ENCODE measurements at places on chromosomes 2 and 18.

GRCh38 chr2:114010001-114010400 lies 120.1 kb downstream of the ACTR3 start:
- DNase-seq: no peak

DNA sequence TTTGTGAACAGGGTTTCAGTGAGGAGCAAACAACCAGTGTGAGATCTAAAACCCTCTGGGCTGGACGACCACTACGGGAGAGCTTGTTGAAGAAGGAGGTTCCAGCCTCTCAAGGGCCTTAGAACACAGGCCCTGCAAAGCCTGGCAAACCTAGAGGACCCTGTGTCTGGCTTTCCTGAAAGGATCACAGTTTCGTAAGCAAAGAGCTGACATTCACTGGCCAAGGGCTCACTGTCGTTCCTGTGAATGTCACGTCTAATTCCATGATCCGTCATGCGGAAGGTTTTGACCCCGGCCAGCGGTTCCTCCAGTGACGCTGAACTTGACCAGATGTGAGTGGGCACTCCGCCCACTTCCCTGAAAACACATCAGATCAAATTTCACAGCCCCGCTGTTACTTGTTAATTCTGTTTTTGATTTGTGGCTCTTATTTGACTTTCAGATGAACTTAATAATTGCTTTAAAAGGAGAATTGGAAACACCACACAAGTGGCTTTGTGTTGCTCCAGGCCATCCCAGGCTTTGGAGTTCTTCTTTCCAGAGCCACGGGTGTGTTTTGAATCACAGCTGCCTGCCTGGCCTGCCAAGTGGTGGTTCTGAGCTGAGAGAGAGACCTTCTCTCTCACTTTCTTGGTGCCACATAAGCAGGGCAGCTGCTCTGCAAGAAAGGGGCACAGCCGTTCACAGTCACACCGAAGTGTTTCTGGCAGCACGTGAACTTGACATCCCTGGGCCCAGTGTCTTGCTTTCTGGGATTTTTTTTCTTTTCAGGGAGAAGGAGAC lies 308.4 kb downstream of the NDUFA10 start:
- no peak for DNase-seq

GRCh38 chr2:66915237-66915636 lies 480.3 kb downstream of the MEIS1 start:
- DNase-seq: no peak

DNA sequence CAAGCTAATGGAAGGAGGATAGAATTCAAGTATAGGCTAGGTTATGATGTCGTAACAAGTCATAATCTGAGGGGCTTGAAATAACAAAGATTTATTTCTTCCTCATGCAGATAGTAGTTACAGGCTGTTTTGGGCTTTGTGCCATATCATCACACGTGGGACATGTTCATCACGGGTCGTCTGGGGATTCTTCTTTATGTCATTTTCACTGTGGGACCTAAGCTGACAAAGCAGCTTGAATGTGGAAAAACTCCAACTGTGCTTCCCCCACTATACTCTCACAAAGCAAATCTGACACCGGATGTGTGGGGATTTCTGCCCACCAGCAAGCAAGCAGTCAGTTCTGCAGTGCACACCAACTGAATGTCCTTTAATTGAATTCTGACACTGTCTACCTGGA lies 124.8 kb downstream of the LTBP1 start:
- DNase-seq: no peak

DNA sequence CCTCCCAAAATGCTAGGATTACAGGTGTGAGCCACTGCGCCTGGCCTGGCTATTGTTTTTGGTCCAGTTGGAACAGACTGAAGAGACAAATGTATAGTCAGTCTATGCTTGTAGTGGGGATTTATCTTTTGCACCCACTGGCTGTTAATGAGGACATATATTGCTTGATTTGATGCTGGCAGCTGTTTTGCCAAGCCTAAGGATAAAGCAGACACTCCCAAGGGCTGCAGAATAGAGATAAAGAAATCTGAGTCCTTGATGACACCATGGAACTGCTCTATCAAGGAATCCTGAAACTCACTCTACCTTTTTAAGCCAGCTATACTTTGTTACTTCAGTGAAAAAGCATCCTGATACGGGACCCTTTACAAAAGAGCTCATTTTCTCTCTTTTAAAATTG lies 43.1 kb upstream of the ENOSF1 start:
- DNase-seq: no peak

DNA sequence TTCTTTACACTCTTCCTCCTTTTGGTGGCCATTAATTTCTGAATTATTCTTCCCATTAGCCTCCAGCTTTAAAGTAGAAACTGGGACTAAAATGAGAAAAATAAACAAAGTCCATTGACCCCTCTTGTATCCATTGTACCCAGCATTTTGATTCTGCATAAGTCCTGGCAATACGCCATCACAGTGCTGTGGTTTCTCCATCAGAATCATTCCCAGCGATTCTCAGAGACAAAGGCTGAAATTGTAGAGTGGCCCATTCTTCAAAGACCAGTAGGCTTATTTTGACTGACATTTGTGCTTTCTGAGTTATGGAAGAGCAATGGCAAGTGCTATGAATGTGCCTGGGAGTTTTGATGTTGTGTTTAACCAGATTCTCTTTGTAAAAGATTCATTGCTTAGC lies 199.3 kb upstream of the GALNT5 start:
- DNase-seq: no peak

GRCh38 chr2:25125976-25126375 lies 42.4 kb downstream of the POMC start:
- no peak for DNase-seq

DNA sequence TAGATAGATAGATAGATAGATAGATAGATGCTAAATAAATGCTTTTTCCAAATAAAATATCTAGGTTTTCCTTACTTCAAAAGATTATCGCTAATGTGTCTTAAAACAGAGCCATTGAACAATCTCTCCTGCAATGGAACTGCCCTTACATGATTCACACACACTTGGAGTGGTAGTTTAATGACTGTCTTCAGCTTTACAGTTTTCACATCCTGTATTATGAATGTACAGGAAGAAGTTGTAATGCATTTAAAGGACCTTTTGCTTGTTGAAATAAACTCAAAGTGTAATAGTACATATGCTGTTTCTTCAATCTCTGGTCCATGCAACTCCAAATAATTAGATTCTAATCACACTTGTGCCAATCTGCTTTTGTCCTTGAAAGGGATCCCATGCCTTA lies 797.6 kb upstream of the CDH2 start:
- DNase-seq: no peak

- DNase-seq: no peak
These were observed 13.2 kb downstream of the ITM2C start for GRCh38 chr2:230877759-230878598.

DNA sequence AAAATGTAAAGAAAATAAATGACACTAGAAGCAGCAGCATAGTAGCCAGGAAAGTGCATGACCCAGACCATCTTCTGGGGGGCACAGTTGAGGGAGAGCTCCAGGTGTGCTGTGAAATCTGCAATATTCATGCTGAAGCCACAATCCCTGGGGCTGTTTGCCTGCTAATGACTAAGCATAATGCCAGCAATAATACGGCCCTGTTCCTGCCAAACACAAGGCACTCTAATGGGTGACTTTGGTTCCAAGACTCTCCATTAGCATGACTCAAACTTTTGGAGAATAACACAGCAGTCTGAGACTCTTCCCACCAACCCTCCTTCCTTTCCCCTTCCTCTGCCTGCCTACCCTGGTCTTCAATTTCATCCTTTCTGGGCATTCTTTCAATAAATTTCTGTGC lies 77.9 kb upstream of the DOCK10 start:
- no peak for DNase-seq

DNA sequence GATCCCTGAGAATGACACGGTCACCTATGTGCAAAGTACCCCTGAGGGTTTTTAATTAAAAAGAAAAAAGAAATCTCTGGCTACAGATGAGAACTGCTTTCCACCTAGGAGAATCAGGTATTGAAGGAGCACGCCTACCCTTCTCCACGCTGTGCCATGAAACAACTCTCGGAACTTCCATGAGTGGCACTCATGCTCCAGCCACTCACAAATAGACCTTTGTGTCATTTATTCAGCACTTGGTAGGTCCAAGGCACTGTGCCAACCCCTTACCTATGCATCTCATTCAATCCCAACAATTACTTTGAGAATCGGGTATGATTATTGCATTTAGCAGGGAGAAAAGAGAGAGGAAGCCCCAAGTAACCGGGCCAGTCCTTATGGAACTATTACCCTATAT lies 44.9 kb upstream of the TTC39C start:
- DNase-seq: no peak

- DNase-seq: no peak
These were observed 823.1 kb downstream of the EPHA4 start for GRCh38 chr2:220748875-220749479.

DNA sequence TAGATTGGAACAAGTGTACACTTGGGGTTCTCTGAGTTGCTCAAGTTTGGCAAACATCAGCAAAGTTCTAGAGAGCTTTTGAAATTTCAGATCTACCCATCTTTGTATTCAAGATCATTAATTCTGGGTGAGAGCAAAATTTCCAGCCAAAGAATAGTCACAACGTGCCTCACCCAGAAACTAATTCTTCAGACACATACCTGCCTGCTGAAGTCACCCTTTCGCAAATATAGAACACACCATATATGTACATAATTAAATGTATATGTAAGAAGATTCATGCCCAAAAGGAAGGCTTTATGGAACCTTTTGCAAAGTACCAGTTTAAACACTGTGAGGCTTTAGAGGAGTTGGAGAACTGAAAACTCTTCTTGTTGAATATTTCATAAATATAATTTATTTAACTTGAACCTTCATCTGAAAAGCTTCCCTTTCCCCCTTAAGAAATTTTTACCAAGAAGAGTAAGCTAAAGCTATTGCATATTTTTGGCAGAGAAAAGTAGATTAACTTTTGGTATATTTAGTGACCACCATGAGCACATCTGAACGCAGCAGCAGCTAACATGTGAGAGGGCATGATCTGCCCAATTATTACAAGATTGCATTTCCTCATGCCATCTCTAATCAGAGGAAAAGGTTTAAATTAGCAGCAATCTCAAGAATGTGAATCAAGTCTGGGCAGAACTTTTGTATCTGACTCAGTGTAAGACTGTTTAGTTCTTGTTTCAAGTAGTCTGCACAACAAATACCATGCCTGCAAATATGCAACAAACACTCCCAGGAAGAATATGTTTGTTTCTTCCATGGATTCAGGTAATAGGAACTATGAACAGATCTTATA lies 8.2 kb downstream of the RND3 start:
- no peak for DNase-seq

GRCh38 chr2:143148757-143149156 lies 19.5 kb downstream of the ARHGAP15 start:
- no peak for DNase-seq

GRCh38 chr2:181627545-181627944 lies 29.4 kb downstream of the CERKL start:
- no peak for DNase-seq

DNA sequence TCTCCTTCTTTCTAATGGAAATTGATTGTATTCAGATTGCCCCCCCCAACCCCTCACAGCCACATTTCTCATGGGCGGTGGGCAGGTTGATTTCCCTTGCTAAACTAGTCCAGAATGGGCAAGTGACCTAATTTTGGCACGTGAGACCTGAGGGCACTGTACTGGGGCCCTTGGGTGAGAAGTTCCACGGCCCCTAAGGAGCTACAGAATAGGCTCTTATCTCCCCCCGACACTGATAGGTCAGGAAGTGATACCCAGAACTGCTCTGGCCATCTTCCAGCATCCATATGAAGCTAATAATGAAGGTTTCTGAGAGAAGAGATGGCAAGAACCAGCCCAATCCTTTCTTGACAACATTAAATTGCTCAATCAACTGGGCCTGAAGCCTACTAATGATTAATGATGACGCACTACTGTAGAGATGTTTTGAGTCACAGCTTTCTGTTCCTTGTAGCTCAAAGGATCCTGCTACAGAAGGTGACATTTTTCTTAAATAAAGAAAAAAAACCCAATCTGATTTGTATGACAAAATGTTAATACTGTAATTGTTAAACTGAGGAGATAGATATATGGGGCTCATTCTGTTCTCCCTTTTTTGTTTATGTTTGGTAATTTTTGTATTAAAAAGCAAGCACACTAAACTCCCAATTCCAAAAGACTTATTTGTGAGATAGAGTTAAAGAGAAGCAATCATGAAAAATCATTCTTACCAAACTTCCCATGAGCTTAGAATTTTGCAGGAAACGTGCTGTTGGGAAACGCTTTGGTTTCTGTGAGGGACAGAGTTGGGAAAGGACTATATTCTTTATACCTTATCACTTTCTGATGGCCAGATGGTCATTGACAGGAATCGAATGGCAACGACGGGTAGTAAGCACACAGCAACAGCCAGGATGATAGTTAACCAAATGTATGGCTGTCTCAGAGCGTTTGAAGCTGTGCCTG lies 28.2 kb upstream of the NARS1 start:
- no peak for DNase-seq

DNA sequence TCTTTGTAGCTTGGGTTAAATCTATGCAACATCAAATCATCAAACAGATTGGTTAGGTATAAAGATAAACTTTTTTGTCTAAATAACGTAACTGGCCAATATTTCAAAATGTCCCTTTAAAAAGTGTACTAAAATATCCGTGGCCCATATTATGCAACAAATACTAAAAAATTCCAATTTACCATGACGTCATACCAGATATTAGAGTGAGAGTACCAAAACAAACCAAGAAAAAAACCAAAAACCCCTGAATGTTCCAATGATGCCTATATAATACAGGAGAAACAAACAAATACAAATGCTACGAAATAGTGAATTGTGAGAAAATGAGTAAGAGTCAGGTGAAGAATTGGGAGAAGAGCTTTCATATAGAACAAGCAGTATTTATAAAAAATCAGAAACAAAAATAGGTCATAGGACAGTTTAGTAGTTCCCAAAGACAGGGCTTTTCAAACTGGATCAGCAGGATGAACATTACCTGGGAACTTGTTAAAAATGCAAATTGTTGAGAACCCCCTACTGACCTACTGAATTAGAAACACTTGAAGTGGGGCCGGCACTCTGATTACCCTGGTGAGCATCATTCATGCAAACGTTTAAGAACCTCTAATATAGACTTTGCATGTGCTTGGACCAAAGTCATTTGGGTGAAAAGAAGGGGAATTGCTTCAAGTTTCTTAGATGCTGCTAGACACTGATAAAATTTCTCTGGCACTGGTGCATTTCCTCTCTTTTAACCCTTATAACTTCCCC lies 753.7 kb downstream of the DSC3 start:
- no peak for DNase-seq

GRCh38 chr2:10765461-10765860 lies 44.0 kb downstream of the ATP6V1C2 start:
- no peak for DNase-seq

GRCh38 chr2:5720426-5720825 lies 28.2 kb downstream of the SOX11 start:
- no peak for DNase-seq

DNA sequence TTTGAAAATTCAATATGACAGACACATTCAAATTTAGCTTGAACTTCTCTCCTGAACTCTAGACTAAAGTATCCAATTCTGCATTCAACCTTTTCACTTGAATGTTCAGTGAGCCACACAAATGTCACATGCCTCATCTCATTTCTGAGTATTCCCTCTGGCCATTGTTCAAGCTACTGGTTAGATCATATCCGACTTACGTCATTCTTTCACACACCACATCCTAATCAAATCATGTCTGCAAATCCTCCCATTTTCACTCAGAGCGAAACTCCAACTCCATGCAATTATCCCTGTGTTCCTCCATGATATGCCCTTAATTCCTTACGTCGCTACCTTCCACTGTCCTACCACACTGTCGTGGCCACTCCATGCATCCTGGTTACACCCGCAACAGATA lies 425.1 kb downstream of the CBLN2 start:
- DNase-seq: no peak
